ENCODE measurements at places on chromosomes 6 and 20.

- no peak for DNase-seq
These were observed 217.4 kb upstream of the EYS start for GRCh38 chr6:65924411-65924810.

DNA sequence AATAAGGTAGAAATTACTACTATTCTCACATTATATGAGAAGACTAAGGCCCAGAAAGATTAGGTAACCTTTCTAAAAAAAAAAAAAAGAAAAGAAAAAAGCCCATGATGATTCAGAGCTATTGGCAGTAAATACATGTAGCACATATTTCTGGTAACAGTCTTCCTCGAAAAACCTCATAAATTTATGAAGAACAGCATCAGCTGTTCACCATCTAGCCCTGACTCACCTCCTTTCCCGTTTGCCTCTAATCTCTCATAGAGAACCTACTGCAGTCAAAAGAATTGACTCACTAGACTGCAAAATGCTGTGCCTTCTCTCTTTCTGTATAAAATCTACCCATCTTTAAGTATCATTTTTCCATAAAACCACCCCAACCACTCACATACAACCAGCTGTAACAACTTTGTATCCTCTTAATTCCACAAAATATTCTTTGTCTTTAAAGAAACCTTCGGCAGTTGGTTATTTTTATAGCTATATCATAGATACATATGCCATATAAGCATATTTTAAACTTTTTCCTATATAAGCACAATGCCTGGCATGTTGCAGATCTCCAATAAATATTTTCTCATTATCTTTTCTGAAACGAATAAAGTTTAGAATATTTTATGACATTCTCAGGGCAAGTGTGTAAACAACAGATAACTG lies 152.7 kb upstream of the ENPP5 start:
- DNase-seq = no peak

- no peak for DNase-seq
These were observed 177.9 kb upstream of the ZNF184 start for GRCh38 chr6:27650620-27651370.

- DNase-seq = no peak
These were observed 271.5 kb downstream of the FOXA2 start for GRCh38 chr20:22312744-22313346.

GRCh38 chr6:41177695-41178094 lies 14.8 kb upstream of the TREM2 start:
- no peak for DNase-seq

DNA sequence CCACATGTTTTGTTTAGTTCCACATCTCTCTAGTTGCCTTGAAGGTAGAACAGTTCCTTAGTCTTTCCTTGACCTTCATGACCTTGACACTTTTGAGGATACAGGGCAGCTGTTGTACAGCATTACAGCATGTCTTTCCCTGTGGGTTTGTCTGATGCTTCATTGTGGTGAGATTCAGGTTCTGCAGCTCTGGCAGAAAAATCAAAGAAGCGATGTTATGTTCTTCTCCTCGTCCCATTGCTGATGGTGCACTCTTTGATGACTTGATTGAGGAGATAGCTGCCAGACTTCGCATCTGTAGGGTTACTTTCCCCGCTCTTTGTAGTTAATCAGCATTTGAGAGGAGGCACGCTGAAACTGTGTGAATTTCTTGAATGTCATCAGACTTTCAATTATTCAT lies 12.0 kb downstream of the CEBPB start:
- no peak for DNase-seq

DNA sequence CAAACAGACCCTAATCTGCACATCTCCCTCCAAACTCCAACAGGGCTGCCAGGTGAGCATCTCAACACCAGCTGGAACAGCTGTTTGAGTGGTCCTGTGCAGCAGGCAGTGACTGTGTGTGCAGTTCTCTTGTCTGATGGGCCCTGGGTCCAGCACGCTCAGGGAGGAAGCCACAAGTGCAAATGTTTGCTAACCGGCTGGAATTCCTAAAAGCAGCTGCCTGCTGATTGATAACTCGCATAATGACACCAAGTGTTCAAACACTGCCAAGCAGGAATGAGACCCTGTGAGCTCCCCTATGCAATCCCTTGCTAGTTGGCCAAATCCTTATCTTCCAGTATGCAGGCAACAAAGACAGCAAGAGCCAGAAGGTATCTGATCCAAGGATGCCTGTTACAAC lies 650.6 kb downstream of the CBLN4 start:
- DNase-seq = no peak

- DNase-seq = no peak
These were observed 47.3 kb upstream of the MARCKS start for GRCh38 chr6:113809826-113810225.

- DNase-seq = no peak
These were observed 91.5 kb downstream of the FAM50B start for GRCh38 chr6:3940703-3941102.

DNA sequence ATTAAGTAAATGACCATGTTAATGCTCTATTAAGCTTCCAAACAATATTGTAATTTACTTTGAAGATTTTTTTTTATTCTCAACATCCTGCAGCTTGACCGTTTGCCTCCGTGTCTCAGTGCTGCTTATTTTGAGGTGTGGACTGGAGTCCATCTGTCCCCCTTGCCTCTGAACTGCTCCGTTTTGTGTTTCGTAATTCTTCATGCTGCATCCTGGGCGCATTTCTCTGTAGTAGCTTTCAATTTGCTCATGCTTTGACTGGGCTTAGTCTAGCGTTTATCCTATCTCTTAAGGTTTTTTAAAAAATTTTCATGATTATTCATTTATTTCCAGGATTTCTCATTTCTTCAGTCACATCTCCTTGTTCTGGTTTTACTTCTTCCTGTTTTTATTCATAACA lies 37.8 kb downstream of the PTPN1 start:
- DNase-seq = no peak

GRCh38 chr6:157433678-157434081 lies 52.7 kb downstream of the ZDHHC14 start:
- no peak for DNase-seq

- DNase-seq = no peak
These were observed 166.6 kb upstream of the MARCKS start for GRCh38 chr6:113690281-113691259.

Measured in NCI-H1436 treated with DMSO at 0.1 percent for 48 hours (cell line).